ENCODE measurements at places on chromosomes 6 and 20.

- DNase-seq: no peak
These were observed 71.3 kb downstream of the PCSK2 start for GRCh38 chr20:17298171-17298570.

GRCh38 chr6:53567701-53568100 is 22.8 kb upstream of the GCLC start:
- no peak for DNase-seq

DNA sequence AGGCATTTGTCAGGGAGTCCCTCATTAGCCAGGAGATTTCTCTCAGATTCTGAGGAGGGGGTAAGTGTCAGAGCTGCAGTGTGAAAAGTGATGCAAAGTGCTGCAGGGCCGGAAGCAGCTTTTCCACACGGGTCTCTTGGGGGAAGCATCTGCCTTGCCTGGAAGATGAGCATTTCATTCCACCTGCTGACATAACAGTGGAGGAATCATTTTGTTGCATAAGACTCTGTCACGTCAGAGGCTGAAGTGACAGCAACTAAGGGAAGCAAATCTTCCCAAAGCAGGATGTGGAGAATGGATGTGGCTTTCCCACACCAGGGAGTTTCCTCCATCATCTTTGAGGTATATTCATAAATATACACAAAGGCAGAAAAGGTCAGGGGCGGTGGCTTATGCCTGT is 22.8 kb downstream of the DCBLD1 start:
- no peak for DNase-seq

GRCh38 chr6:6665555-6666243 is 77.2 kb downstream of the LY86 start:
- DNase-seq: no peak

DNA sequence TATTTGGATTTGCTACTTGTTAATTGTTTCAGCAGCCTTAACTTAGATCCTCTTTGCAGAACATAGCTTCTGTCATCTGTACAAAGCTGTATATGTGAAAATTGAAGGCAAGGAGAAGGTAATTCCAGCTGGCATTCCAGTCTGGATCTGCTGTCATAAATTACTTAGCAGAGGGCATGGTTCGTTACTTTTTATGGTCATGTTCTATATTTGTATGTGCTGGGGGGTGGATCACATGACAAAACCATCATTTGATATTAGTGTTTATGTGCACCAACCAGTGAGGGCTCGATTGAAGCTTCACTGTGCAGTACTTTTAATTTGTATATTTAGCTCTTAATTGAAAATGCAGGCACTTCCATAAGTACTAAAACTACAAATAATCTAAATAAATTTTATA is 80.2 kb downstream of the CAP2 start:
- no peak for DNase-seq

- DNase-seq: no peak
These were observed 48.1 kb downstream of the MAN1A1 start for GRCh38 chr6:119301429-119301828.

DNA sequence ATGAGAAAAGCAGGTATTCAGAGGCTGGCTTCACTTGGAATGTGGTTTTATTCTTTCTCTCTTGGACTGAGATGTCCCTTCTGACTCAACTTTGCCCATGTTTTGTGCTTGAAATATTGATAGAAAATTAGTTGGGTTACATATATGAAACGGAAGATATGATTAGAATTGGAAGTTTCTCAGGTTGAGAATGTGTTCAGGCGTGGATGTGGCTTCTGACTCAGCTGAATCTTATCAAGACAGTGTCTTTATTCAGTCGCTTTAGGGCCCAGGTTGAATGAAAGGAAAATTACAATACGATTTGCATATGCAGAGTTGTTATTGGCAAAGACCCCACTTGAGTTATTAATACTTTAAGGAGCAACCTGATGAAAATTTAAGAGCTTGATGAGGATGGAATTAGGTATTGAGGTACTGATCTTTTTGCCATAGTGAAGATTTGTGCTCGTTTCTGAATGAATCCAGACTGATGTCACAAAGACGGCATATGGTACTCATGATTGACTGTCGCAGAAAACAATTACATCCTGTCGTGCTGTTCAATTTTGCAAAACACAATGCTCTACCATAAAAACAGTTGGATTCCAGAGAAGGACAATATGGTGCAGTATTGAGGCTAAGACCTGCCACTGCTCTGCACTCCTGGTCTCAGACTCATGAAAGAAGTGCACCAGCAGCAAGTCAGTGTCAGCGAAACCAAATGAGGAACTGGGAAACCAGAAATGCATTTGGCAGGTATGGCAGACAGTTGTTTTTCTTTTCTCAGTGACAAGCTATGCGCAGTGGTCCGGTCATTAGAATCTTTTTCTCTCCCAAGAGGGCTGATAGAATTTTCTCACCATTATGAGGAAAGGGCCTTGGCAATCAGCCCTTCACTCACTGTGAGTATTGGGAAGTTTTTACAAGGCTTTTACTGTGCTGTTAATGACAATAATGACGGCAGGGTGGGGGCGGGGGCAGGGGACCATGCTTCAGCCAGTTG is 158.3 kb downstream of the DOK5 start:
- no peak for DNase-seq

DNA sequence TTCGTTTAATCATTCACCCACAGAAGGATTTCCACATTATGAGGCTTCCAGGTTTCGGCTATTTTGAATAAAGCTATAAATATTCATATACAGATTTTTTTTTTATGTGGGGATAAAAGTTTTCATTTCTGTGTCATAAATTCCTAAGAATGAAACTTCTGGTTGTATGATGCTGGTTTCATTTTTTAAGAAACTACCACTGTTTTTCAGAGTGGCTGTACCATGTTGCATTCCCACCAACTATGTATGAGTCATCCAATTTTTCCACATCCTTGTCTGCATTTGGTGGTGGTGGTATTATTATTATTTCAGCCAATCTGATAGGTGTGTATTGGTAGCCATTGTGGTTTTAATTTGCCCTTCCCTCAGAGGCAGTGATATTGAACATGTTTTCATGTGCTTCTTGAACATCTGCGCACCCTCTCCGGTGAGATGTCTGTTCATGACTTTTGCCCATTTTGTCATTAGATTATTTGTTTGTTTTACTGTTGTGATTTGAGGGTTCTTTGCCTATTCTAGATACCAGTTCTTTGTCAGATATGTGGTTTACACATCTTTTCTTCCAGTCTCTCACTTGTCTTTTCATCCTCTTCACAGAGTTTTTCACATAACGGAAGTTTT is 75.5 kb downstream of the DOK5 start:
- no peak for DNase-seq

DNA sequence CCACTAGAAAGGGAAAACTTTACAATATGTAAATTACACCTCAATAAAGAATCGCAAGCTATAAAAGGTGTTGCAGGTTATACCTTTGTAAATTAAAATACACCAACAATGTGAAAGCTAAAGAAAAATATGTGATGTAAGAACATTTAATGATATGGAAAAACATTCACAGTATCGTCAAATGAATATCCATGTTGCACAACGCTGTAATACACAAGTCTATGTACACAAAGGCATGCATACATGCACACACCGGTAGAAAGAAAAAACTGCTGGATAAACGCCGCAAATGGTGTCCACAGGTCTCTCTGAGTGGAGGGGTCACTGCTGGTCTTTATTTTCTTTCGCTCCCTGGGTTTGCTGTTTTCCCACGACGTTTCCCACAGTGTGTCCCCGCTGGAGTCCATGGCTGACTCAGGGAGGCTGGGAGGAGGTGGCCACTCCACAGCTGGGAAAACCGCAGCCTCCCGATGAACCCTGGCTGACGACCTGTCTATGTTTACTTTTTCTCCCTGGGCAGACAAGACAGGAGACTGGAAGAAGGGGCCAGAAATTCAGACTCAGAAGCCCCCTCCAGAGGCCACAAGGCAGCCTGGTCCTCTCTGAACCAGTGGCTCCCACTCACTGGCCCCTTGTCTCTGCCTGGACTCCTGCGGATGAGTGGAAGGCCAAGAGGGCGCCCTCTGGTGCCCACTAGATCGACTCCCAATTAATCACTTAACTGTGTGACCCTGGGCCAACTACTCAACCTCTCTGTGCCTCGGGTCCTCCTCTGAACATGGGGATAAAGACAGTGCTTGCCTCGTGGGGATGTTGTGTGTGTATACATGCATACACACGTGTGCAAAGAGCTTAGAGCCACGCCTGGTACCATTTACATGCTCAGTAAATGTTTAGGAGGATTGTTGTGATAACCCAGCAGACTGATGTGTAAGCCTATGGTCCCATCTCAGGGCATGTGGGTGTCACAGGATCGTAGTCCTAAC is 12.8 kb upstream of the BPI start:
- DNase-seq: peak; percentile 18
